Left ventricle myocardium superior (tissue), 1 donor: ENCODE measurements at places on chromosomes 4 and X.

DNA sequence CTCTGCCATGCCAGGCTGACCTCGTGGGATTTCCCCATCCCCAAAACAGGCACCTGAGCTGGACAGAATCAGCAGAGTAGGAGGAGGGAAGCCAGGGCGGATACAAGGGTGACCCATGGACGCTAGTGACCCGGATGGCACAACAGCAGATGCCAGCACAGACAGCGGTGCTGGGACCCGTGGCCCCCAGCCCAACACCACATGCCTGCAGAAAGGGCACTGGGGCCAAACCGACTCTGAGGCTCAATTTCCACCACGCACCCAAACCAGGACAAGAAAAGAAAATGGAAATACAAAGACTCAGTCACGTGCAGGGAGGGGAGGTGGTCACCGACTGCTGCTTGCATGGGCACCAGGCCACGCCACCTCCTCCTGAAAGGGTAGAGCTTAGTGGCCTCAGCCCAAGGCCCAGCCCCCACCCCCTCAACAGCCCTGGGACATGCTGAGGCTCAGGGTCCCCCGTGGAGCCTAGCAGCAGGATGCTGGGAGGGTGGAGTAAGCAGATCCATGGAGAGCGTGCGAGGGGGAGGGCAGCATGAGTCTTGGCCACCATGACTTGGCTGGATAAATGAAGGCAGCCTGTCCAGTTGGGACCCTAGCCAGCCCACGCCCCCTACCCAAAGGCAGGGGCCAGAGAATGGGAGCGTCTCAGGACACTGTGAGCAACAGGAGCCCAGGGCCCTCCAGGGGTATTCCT lies 47.7 kb downstream of the C4orf50 start:
- peak; percentile 8 for DNase-seq

GRCh38 chr4:100483796-100484195 lies 34.0 kb downstream of the EMCN start:
- DNase-seq = no peak

DNA sequence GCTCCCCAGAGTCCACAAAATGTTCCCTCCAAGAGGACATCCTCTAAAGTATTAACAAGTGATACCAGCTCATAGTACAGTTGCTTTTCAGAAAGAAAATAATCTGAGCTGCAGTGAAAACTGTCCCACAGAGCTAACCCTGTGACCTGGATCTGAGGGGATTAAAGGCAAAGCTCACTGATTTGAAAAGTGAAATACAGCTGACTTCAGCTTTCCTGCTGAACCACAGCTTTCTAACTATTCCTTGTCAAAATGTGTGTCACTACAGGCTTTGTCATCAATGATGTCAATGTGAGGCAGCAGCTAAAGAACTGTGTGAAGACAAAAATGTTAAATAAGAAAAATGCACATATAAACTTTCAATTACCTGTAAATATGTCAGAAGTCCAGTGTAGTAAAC lies 36.9 kb downstream of the DCHS2 start:
- no peak for DNase-seq

DNA sequence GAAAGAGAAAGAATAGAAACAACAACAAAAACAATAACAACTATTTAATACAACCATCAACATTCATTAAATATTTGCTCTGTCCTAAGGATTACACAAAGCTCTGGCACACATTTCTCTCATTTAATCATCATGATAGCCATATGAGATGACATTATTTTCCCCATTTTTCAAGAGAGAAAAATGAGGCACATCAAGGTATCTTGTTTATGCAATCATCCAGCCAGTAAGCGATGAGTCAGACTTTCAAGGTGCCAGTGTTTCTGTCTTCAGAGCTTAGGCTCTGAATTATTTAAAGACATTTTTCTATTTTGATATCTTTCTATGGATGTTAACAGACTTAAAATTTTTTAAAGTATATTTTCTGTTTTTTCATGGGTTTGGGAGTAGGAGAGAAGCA lies 541.8 kb upstream of the SMIM31 start:
- no peak for DNase-seq

GRCh38 chr4:156929386-156930105 lies 42.1 kb downstream of the PDGFC start:
- DNase-seq = no peak

- no peak for DNase-seq
Measured at GRCh38 chrX:147637190-147637589, 274.5 kb upstream of the FMR1 start.

GRCh38 chrX:105265093-105265492 lies 44.6 kb upstream of the TEX13A start:
- no peak for DNase-seq

DNA sequence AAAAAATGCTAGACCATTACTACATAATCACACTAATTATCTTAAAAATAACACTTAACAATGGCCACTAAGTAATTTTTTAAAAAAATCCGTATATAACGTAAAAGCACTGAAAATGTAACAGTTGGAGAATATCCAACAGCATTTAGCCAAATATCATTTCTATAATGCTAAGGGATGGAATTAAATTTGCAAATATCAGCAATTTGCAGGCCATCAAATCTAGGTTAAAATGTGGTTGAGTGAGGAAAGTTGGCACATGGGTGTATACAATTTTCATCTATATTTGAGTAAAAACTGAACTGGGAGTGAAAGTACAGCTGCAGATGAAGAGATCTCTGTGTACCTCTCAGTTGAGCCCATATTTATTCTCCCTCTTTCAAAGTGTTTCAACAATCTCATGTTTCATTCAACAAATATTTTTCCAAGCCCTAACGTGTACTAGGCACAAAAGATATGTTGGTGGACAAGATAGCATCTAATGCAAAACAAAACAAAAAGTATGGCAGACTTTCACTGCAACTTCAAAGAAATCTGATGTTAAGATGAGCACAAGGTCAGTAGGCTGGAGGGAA lies 63.0 kb downstream of the MBNL3 start:
- DNase-seq = no peak

DNA sequence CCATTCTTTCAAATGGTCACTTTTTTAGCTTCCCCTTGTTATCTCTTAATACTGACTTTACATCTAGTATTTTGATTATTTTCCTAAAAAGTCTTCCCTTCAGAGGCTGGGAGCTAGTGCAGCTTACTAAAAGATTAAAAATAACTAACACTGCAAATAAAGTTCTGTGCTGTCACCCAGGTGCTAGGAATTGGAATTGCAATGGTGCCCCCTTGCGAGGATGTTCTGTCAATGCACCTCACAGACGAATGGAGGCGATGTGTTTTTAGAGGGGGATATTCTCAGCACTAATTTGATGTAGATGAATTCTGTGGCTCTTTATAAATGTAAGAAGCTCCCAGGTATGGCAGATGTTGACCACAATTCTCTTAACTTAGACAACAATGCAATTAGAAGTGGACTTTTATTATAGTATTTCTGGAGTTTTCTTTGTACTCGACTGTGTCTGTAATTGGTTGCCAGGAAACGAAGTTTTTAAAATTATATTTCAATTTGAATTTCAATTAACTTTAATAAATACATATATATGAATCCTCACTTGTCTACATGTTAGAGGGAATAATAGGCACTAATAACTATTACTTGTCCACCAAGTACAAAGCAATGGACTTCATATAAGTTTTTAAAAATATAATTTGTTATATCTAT lies 22.0 kb upstream of the SMIM31 start:
- no peak for DNase-seq

GRCh38 chrX:39764441-39764914 lies 333.3 kb downstream of the BCOR start:
- no peak for DNase-seq

- no peak for DNase-seq
Measured at GRCh38 chrX:116757491-116757890, 294.7 kb upstream of the CT83 start.

DNA sequence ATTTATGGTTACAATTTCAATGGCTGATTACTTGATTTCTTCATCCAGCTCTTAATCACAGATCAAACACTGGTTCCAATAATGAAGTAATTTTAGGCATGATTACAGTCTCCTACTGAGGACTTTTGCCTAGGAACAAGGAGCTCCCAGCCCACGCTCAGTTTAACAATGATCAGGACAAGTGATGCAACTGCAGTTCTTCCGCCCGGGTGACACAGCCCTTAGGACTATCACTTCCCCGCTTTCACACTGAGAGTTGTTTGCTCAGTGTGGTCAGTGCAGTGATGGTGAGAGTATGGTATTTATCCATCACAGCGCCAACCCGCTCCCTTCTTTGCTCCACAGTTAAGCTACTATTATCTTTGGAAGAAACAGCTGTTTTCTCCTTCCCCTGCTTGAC lies 203.2 kb upstream of the MBNL3 start:
- DNase-seq = peak; percentile 13

- DNase-seq = no peak
Measured at GRCh38 chrX:42973321-42973720, 195.4 kb upstream of the PPP1R2C start.

DNA sequence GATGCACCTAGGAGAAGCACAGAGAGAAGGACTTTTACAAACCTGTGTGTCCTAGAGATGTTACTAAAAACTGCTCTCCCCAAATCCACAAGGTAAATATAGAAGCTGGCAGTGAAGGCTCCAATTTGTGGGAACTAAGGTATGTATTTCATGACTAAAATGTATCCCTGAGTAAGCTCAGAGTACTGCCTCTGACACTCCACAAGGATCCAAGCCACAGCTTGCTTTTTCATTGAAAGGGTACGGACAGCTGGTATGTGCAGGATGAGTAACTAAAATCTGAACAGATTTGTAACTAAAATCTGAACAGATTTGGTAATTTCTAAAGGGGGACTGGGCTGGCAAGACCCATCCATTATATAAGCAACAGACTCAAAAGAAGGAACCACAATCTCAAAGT lies 187.6 kb downstream of the DCLK2 start:
- no peak for DNase-seq

DNA sequence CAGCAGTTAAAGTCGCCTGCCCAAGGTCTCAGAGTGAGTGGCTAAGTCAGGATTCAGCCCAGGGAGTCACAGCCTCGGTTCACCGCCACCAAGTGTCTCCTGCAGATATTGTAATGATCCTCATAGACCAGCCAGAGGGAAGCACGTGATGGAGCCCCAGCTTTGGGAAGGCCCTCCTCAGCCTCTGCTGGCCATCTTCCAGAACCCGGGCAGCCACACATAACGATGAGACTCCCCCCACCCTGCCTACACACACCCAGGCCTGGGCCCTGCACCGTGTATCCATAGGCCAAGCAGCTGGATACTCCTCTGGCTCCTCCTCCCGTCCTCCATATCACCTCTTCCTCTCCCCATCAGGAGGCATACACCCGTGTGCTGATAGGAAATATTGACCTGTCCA lies 19.6 kb upstream of the SASH3 start:
- no peak for DNase-seq

GRCh38 chrX:77742788-77743476 lies 43.1 kb downstream of the ATRX start:
- DNase-seq = peak; percentile 53

- DNase-seq = peak; percentile 34
Measured at GRCh38 chr4:55321707-55322264, 24.3 kb upstream of the SRD5A3 start.
